SK-N-MC (cell line): ENCODE measurements at places on chromosomes 1 and 21.

DNA sequence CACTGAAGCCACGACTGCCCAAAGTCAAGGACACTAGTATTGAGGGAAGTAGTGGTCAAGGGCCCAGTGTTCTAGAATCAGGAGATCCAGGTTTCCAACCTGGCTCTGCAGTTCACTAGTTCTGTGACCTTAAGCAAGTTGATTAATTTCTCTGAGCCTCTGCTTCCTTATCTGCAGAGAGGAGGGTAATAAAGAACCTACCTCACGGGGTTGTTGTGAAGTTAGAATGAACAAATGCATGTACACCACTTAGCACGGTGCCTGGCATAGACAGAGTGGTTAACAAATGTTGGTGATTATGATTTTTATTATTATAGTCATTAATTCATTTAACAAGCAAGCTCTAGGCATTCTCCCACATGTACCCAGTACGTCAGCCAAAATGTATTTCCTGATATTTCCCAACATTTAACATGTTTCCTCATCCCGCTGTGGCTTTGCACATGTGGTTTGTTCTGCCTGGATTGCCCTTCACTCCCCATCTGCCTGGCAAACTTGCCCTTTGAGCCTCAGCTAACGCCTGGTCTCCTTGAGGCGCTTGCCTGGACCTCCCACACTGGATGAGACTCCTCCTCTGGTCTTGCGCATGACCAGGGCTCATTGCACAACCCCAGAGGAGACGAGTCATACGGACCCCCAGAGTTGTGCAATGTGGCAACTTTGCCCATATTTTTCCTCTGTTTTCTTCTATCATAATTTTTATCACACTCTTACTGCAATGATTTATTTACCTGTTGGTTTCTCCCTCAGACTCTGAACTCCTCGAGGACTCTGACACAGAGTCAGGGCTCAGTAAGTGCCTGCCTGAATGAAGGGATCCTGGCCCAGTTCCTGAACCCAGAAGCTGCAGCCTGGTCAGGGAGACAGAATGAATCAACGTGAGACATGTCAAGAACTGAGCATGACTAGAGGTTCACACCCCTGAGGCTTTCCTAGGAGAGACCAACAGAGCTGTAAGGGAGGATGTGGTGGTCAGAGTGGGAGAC lies 20.7 kb upstream of the MFSD2A start:
- DNase-seq = peak; percentile 60

GRCh38 chr1:3795453-3796214 lies 664 bp downstream of the LRRC47 start:
- no peak for DNase-seq

- no peak for DNase-seq
These were observed 3.1 kb upstream of the BLACAT1 start for GRCh38 chr1:205458777-205459566.

GRCh38 chr1:180166436-180166800 lies 11.7 kb downstream of the QSOX1 start:
- no peak for DNase-seq

DNA sequence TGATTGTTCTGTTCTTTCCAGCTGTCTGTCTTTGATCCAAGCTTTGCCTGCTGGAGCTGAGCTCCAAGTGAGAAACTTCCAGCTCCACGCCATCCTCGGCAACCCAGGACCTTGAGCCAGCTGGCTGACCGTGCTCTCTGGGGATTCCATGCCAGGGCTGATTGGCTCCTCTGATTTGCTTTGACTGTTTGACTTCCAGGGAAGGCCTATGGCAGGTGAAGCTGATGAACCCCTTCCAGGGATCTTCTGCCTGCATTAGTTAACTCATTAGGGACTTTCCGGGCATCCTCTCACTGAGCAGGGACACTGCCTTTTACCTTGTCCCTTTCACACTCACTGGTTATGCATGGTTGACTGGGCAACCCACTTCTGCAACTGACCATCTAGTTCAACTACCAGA lies 406.1 kb downstream of the RPS6KC1 start:
- DNase-seq = no peak

GRCh38 chr1:185073725-185074124 lies 28.4 kb downstream of the RNF2 start:
- no peak for DNase-seq

DNA sequence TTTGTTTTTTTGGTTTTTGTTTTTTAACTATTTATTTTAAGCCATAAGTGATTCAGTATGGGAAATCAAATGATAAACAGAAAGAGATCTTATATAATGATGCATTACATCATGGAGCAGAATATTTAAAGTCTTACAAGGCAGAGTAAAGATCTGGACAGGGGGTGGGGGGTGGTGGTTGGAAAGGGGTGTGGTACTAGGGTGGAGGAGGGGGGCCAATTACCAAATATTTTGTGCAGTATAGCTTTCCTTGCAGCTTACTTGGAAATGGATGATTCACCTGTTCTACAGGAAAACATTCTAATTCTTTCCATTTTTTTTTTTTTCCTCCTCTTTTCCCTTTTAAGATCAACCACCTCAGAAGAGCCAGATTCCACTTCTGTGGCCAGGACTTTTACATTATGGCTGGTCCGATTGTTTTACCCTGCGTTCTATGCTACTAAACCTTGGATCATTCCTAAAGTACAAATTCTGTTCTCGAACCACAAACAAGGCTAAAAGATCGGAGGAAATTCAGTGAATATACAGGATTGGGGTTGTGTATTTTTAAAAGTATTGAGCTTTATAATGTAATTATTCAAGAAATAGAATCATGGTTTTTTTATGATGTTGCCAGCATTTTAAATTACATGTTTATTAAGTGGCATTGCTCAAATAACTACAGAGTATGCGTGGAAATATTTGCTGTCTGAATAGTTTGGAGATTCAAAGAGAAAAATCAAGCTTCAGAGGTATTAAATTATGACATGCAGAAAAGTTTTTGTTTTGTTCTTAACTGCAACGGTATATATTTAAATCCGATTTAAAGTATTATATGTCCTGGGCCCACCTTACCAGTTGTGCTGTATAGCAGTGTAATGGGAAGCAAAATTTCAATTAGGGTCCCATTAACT lies 859.5 kb downstream of the USP25 start:
- no peak for DNase-seq

DNA sequence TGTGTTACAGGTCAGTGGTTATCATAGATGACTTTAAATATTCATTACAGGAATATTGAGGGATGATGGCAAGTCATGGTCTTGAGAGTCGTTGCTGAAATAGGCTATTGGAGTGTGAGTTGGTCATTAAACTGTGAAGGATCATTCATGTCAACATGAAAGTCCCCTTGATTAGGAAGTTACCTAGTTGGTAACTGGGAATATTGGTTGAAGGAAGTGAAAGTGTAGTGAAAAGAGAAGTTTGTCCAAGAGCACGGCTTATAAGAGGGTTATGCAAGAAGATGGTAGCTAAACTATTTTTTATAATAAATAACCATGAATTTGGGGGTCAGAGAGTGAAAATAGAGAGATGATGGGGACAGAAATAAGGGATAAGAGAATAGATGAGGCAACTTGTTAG lies 16.9 kb downstream of the CRB1 start:
- DNase-seq = no peak

- DNase-seq = no peak
These were observed 14.3 kb upstream of the EDN2 start for GRCh38 chr1:41498804-41499203.

DNA sequence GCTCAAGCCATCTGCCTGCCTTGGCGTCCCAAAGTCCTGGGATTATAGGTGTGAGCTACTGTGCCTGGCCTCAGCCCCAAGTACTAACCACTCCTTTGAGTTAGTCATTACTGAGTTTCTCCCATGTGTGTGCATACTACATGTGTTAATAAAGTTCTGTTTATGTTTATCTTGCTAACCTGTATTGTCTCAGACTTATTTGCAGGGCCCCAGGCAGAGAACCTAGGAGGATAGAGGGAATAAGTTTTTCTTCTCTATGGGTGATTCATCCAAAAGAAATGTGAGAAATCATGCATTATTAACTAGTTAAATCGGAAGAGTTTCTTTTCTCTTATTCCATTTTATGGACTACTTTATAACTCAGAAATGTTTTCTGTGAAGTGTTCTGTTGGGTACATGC lies 203.9 kb upstream of the CACYBP start:
- DNase-seq = no peak

DNA sequence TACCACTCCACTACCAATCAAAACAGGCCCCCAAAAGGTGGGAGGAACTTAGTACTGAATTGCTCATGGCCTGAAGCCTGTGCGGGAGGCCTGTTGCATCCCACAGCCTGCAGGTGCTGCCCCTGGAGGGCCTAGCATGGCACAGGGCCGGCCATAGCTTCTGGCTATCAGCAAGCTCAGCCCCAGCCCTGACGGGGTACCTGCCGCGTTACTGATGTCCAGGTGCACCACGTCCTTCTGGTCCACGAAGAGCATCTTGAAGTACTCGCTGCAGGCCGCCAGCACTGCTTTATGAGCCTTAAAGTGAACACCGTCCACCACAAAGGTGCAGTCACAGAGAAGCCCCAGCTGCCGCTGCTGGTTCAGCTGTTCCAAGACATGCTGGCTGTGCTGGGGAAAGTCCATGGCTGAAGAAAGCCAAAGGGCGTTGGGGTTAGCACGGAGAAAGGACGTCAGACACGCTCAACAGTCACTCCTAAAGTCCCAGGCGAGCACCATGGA lies 27.8 kb downstream of the ZBTB17 start:
- no peak for DNase-seq

GRCh38 chr1:205493241-205494085 lies 11.0 kb upstream of the CDK18 start:
- no peak for DNase-seq

- DNase-seq = no peak
These were observed 1.6 kb downstream of the KRTAP10-2 start for GRCh38 chr21:44549525-44550211.

GRCh38 chr21:45334591-45335081 lies 46.9 kb upstream of the POFUT2 start:
- DNase-seq = no peak

GRCh38 chr1:93695411-93696005 lies 13.9 kb upstream of the BCAR3 start:
- no peak for DNase-seq

DNA sequence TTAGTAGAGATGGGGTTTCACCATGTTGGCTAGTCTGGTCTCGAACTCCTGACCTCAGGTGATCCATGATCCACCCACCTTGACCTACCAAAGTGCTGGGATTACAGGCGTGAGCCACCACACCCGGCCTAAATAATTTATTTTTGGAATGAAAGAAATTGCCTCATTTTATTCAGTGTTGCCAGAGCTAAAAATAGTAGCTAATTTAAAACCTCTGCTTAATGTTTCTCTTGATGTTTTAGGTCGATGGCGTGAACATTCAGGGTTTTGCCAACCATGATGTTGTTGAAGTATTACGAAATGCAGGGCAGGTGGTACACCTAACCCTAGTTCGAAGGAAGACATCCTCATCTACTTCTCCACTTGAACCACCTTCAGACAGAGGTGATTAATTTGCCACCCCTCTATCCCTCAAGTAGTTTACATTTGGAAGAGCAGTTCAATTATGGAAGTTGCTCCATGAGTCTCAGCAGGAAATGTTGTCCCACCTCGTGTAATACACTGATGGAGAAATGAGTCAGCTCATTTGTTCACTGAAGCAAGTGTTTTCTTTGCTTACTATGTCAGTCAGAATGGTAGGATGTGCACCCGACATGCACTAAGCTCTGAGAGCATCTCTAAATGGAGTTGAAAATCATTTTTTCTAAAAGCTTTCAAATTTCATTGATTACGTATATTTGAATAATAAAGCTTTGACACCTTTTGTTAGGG lies 54.9 kb downstream of the PATJ start:
- DNase-seq = no peak

- DNase-seq = no peak
These were observed 339.4 kb downstream of the BRINP3 start for GRCh38 chr1:190138266-190138665.

DNA sequence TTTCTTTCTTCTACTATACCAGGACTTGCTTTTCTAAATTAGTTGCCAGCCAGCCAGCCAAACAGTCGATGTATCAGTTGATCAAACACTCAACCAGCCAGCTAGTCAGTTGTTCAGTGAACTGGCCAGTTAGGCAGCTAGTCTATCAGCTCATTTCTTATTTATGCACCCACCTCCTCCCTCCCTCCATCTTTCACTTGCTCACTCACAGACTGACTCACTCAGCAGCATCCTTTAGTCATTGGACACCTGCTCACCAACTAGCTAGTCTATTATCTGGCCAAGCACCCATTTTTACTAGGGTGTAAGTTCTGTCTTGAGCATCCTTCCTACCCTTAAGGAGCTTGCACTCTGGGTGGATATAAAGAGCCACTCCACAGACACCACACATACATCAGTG lies 5.9 kb upstream of the SPRR4 start:
- no peak for DNase-seq

DNA sequence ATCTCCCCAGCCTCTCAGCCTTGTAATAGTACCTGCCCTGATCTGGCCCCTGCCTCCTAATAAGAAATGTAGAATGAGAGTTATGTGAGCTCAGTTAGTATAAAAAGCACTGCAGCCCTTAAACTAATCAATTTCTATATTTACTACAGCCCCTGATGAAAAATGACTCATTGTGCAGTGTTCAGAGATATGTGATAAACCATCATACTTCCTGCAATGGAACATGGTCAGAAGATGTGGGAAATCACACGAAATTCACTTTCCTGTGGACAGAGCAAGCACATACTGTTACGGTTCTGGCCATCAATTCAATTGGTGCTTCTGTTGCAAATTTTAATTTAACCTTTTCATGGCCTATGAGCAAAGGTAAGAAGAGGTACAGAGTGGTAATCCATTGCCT lies 176.8 kb upstream of the PDE4B start:
- no peak for DNase-seq

- DNase-seq = no peak
These were observed 46.5 kb upstream of the NUF2 start for GRCh38 chr1:163275222-163275621.

DNA sequence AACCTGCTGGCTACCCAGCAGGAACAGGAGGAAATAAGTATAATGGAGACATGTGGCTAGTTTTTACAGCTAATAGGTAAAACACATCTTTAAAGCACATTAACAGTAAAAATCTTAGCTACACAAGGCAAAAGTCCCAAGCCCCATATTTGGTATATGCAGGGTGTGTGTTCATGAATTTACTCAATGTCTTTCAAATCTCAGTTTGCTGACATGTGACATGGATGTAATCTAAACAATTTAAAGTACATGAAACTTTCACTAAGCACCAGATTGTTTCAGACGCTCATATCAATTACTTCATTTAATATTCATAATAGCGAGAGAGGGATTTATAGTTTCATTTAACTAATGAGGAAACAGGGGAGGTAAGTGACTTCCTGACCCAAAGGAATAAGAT lies 3.9 kb downstream of the TACSTD2 start:
- DNase-seq = no peak
